ENCODE measurements at places on chromosomes 1 and 21. TPM values are rescaled to one million over a fixed set of nuclear protein-coding genes. Genes with fewer than 3 reads are reported as not detected.

DNA sequence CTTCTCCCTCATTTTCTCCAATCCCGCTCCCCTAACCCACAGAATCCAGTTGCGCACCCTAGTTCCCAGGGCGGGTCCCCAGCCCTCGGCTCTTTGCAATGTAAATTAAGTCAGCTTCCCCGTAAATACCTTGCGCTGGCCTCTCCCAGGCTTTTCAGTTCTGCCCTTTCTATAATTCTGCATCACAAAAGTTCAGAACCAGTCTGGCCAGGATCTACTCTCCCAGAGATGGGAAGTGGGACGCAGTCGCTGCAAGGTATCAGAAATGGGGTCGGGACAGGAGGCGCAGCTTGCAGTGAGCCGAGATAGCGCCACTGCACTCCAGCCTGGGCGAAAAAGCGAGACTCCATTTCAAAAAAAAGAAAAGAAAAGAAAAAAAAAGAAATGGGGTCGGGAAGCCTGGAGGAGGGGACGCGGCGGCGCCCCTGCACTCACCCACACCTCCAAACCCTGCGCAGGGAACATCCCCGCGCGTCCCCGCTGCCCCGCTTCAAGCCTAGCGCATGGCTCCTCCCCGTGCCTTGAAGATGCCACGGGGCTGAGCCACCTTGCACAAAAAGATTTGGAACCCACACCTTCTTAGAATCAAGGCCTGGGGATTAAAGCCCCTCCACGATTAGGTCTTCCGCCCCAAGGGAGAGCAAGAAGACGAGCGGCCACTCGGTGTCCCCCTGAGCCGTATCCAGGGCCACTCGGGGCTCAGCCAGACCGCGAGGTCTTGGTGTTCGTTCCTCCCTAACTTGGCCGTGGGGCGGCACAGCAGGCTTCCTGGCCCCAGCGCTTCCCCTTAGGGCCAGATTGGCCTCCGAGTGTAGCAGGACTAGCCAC, 27.2 kb upstream of the ITLN2 start:
- no peak for ATAC-seq

GRCh38 chr1:151024540-151025146, 11.7 kb upstream of the BNIPL start:
- peak; percentile 94 for ATAC-seq

GRCh38 chr1:117365350-117366176, 1.7 kb upstream of the MAN1A2 start:
- ATAC-seq, result no peak

DNA sequence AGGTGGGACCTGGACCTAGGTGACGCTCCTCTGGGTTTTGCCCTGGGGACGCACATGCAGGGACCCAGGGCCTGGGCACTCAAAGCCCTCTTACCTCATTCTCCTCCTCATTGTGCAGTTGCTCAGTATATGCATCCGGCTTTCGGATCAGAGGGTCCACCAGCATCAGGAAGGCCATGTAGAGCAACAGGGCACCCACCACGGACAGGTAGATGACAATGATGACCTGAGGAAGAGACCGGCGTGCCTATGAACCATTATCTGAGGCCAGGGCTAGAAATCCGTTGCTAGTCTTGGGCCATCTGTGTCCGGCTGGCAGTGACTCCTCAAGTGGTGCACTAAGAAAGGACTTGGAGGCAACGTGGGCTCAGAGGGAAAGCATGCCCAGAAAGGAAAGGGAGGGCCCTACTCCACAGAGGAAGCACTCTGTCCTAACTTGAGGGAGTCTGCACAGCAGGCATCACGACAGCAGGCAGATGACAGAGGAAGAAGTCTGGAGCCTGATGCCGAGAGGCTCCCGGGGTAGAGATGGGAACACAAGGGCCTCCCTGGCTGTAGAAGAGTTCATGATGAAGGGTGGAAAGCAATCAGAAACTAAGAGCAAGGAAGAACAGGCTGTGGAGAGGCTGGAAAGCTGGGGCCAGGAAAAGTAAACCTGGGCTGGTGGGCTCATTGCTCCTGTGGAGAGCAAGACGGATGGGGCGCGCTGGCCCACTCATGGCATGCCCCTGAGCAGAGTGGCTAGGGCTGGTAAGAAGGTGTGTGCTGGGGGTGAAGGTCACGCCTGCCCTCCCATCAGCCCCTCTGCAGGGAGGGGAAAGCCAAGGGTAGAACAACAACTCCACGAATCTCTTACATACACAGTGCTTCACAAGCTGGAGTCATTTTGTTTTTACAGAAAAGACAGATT, 10.3 kb downstream of the TMEM9 start:
- no peak for ATAC-seq

DNA sequence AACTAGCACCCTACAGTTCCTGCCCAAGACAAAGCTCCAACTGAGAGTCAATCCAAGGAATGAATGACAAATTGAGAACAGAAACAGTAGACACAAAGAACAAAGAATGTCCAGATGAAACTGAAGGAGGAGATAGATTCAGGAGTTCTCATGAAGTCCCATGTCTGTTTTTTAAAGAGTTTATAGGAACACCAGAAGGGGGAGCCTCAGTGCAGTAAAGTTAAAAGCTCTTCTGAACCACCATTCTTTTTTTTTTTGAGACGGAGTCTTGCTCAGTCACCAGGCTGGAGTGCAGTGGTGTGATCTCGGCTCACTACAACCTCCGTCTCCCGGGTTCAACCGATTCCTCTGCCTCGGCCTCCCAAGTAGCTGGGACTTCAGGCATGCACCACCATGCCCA, 323.6 kb downstream of the MRPL39 start:
- ATAC-seq, result no peak

The CDA gene
- total RNA-seq, result not detected

The OR2AK2 gene
- not detected for total RNA-seq

The NECTIN4 gene
- not detected for total RNA-seq
